T follicular helper cell (primary cell): ENCODE measurements at places on chromosomes 1 and 21.

DNA sequence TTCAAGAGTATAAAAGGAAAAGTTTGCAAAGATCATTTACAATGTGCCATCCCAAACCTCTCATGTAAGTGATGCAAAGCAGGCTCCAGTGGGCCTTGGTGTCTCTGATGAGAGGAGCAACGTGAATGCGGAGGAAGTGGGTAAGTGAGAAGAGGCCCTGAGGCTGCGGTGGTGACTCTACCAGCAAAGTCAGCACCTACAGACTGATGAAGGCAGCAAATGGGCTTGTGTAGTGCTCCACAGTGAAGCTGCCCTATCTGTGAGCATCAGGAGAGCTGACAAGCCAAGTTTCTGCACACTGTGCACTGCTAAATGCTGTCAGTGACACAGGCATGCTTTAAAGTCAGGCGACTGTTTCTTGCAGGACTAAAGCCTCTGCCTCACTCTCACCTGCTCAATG lies 15.6 kb upstream of the RAP1A start:
- DNase-seq = peak; percentile 70

DNA sequence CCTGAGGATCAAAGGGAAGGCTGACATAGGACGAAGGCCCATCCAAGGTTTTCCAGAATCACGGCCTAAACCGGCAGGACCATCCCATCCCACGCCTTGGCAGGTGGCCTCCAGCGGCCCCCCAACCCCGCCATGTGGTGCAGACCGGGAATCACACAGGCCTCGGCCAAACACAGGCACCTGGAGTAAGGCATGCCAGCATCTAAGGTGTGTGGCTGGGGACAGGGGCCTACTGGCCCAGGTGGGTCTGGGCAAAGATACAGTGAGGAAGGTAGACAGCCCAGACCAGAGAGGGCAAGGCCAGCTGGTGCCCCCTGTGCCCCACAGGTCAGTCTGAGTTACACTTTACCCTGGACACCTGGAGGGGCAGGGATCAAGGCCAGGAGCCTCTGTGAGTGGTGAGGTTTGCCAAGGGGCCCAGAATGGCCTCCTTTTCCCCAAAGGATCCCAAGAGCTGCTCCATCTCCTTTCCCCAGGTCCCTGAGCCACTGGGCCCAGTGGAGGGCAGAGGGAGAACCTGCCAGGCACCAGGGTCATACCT lies 12.7 kb upstream of the TAS1R2 start:
- no peak for DNase-seq

DNA sequence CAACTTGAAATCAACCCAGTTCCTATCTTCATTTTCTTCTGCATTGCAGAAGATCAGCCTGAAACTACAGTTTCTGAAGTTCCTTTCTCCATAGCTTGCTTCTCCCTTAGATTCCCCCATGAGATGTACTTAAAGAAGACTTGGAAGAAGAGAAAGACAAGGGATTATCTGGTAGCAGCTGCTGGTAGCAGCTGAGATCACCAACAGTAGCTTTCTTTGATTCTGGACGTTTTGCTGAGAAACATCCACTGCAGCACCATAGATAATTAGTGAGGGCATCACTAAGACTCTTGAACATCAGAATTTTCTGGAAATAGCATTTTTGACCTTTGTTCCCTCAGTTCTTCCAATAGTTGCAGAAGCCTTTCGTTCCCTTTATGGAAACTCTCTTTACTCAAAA lies 465 bp upstream of the CFHR3 start:
- no peak for DNase-seq

GRCh38 chr1:103373991-103374390 lies 151.5 kb upstream of the RNPC3 start:
- DNase-seq = no peak

DNA sequence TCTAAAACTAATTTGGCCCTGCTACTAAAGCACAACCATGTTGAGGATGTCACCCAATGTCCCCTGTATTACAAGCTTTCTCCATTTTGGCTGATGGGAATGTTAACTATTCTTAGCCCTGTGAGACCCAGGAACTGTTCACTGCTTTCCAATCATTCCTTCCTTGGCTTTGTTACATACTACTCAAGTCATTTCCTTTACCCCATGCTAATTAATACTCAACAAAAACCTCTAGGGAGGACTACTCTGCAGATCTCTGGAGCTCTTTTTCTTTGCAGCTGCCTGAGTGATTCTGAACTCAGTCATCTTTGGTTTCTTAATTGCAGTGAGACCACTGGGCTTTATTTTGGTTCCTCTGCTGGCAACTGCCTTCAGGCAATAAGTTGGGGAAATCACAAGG lies 23.3 kb upstream of the RPE65 start:
- no peak for DNase-seq

DNA sequence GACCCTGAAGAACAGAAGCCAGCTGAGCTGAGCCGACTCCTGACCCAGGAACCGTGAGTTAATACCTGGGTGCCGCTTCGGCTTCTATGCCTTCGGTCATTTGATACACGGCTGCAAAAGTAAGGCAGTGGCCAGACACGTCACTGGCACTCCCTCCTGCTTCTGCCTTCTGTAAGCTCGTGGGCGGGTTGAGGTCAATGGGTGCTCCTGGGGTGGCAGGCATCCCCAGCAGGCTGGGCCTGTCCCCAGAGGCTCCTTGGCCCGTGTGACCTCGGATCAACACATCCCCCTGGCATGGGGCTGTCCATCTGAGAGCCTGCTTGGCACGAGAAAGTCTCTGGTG lies 35.7 kb upstream of the COL6A1 start:
- no peak for DNase-seq

- no peak for DNase-seq
Measured at GRCh38 chr1:214220891-214221290, 60.1 kb upstream of the SMYD2 start.

DNA sequence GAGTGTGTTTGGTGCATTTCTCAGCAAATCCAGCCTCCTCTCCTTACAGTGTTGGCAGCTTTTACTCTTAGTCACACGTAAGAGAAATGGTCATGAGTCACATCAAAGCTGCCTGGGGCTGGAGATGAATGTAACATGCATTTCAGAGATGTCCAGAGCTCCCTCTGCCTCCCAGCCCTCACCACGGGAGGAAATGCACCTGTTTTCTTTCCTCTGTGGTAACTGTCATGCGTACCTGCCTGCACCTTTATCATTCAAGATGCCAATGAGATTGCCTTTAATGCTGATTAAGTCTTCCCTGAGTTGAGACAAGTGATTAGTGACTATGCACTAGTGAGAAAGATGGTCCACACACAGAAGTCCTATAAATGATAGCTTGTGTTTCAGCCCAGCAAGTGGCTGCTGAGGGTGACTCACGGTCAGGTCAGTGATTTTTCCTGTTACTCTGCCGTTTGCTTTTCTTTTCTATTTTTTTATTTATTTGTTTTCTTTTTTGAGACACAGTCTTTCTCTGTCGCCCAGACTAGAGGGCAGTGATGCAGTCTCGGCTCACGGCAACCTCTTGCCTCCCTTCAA lies 277.3 kb upstream of the FMN2 start:
- no peak for DNase-seq

GRCh38 chr1:41368366-41368765 lies 7.1 kb downstream of the FOXO6 start:
- no peak for DNase-seq

DNA sequence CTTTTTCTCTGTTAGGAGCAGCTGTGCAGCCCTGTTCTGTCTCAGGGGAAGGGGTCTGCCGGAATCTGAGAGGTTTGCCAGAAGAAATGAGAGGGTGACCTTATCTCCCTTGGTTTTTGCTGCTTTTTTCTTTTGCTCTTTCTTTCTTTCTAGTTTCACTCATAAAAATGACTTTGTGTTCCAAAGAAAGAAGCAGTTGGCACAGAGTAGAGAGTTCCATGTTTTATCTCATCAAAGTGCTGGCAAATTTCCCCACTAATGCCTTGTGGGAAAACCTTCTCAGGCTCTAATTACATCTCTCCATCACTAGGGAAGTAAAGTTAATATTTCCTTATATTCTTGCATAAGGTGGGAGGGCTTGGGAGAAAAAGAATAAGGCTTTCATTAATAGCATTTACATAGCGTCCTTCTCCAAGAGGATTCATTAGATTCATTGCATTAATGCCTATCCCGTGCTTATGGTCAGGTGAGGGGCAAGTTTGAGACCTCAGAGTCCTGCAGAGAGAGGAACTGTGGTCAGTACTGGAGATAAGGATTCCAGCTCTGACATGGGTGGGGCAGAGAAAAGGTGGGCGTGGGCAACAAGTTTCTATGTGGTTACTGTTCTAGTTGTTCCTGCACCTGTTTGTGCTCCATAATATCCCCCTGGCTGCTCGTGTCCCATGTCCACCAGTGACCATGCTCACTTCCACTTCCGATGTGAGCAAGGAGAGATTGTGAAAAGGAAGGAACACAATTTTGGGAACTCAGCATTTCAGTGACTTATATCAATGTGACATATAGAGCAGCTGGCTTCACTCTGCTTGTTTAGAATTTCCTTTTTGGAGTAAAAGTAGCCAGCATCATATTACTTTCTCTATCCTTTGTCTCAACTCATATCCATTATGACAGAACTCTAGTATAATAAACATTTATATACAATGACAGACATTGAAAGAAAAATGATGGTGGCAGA lies 79.5 kb downstream of the DISC1 start:
- no peak for DNase-seq

DNA sequence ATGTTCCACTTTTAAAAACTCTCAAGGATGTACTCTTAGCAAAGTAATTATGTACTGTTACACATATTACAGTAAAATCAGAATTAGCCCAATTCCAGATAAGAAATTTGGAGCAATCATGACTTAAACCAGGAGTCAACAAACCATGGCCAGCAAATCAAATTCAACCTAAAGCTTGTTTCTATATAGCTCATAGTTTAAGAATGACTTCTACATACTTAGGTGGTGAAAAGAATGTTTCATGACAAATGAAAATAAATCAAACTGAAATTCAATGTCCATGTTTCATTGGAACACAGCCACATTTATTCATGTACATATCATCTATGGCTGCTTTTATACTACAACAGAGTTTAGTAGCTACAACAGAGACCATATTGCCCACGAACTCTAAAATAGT lies 35.1 kb downstream of the FRRS1 start:
- DNase-seq = no peak

DNA sequence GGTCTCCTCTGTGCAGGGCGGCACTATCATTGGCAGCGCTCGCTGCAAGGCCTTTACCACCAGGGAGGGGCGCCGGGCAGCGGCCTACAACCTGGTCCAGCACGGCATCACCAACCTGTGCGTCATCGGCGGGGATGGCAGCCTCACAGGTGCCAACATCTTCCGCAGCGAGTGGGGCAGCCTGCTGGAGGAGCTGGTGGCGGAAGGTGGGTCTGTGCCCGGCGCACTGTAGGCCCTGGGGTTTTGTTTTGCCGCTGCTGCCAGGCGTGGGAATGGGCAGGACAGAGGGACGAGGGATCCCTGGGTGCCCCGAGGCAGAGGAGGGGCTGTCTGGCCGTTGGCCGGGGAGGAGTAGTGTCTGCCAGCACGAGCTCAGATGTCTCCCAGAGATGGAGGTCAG lies 12.2 kb downstream of the PFKL start:
- DNase-seq = no peak

DNA sequence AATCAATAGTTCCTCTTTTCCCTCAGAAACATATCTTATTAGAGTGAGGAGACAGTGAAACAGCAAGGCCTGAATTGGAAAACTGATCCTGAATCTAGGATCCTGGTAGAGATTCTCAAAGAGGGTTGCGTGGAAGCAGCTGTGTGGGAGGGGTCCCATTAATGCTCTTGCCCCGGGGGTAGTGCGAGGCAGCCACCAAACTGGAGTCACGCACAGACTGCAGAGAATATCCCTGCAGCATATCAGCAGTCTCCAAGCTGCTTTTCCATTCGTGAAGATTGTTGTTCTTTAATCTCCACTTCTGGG lies 150.1 kb downstream of the DISC1 start:
- no peak for DNase-seq

- DNase-seq = no peak
Measured at GRCh38 chr1:27057801-27058625, 45.4 kb upstream of the TENT5B start.

DNA sequence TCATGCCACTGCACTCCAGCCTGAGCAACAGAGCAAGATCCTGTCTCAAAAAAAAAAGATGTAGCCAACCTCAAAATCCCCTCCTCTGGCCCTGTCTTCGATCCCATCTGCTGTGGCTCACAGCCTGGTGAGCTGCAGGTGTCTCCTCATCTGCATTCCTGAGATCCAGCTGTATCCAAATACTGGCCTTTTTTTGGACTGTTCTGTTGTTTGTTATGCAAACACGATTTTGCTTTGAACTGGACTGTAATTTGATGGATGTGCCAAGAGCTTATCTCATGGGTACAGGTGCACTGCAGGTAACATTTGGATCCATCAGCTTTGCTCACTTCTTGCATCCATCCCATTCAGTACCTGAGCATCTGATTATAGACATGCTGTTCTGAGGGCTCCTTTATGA lies 14.1 kb upstream of the FAM43B start:
- DNase-seq = no peak

DNA sequence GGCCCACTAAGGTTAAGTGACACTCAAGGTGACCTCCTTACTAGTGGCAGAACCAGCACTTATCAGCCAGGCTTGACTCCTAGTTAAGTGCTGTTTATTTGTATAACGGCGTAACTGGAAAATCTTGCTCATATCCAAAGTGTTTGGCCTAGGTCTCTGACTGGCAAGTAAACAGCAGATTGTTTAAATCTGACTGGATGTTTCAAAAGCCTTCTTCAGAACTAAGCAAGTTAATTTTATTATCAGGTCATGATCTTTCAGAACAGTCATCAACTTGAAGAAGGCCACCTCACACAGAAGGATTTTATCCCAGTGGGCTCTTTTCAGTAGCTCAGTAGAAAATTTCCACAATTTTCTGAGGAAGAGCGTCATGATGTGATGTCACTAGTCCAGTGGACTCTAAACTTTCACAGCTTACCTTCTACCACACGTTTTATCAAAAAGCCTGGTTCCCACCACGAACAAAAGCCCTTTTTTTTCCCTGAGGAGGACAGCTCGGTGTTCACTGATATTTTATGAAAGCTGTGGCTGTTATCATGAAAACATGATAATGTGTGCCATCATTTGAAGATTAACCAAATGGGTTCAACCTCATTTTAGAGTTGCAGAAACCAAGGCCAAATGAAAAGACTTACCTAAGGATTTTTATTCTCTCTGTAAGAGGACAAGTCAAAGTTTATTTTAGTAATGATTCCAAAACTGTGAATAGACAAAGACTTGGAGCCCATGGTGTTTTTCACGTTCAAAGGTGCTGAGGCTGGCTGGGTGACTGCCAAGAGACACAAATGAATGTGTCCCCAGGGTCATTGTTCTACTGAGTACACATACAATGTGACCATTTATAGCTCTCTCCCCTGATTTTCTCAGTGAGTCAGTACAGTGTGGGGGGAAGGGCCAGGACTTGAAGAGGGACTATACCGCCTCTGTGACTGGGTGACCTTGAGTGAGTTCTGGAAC lies 9.1 kb downstream of the SGIP1 start:
- DNase-seq = no peak
